ENCODE measurements at places on chromosomes 6 and 20.
A peak's percentile ranks its signal among the peaks of the same experiment; 100 is the strongest.

- peaks cover 32% of the 10 kb centered on the region for H3K4me1 ChIP-seq
- no peak for DNase-seq
- H3K27me3 ChIP-seq = no peaks in the 10 kb centered on the region
- peaks cover 27% of the 10 kb centered on the region for H3K36me3 ChIP-seq
- peak overlapping the region; percentile 63 for H3K27ac ChIP-seq
Measured at GRCh38 chr20:50195524-50196120, 5.0 kb downstream of the CEBPB start.

DNA sequence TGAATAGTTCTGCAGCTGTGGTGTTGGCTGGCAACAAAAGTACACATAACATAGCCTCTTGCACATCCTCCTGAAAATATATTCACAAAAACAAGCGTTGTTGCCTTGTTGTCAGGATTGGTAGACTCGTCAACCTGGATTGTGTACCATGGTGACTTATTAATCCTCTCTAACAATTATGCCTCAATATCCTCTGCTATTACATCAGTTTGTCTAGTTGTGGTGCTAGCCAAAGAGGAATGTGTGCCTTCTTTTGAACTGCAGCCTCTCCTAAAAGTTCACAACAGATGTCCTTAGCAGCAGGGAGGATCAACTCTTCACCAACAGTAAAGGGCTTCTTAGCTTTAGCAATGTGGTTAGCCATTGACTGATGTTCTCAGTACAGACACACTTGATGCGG is 3.6 kb upstream of the SF3B5 start:
- DNase-seq = no peak
- no peak overlapping the region for H3K4me3 ChIP-seq
- H3K4me1 ChIP-seq = peaks cover 17% of the 10 kb centered on the region
- H3K27ac ChIP-seq = no peak overlapping the region

- H3K4me3 ChIP-seq = no peak overlapping the region
- H3K27me3 ChIP-seq = peaks cover 11% of the 10 kb centered on the region
- no peaks in the 10 kb centered on the region for H3K4me1 ChIP-seq
- no peak for DNase-seq
Measured at GRCh38 chr6:43843097-43843645, 73.2 kb downstream of the VEGFA start.

DNA sequence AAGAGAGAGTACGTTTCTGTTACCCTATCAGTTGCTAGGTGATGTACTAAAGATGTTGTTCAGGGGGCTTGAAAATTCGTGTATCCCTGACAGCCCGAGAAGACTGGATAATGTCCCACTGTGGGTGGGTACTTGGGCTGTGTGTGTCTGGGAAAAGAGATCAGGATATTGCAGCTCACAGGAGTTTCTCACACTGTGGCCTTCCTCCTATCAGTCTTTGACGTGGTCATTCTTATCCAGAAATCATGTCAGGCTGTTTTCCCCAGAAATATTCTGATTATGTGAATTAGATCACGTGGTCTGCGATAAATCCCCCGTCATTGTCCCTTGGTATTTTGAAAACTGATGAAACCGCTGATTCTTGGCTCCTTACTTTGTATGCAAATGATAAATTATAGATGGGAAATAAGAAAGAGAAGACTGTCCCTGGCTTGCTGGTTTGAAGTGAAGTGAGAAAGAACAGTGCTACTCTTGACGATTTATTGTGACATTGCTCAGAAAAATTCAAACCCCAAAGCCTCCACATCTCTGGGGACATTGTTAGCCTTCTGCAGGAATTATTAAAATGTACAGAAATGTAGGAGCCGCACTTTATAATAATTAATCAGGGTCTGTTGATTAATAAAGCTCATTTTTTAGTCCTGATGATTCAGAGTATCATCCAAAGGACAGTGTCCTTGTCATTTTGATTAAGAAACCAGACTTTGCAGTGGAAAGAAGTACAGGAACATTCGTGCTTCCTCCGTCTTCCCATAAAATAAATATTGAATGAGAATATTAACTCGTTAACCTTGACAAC is 167.5 kb upstream of the TSHZ2 start:
- H3K27ac ChIP-seq = no peak overlapping the region
- H3K36me3 ChIP-seq = no peaks in the 10 kb centered on the region
- DNase-seq = no peak
- H3K4me3 ChIP-seq = no peak overlapping the region
- no peaks in the 10 kb centered on the region for H3K27me3 ChIP-seq

GRCh38 chr20:63090682-63091571 is 84.2 kb upstream of the BHLHE23 start:
- no peaks in the 10 kb centered on the region for H3K4me1 ChIP-seq
- no peak overlapping the region for H3K4me3 ChIP-seq
- no peaks in the 10 kb centered on the region for H3K27me3 ChIP-seq
- H3K27ac ChIP-seq = no peak overlapping the region
- H3K36me3 ChIP-seq = no peaks in the 10 kb centered on the region

GRCh38 chr6:36577301-36577700 is 16.9 kb upstream of the SRSF3 start:
- peaks cover 4% of the 10 kb centered on the region for H3K4me1 ChIP-seq
- H3K27ac ChIP-seq = no peak overlapping the region
- H3K4me3 ChIP-seq = no peak overlapping the region
- DNase-seq = no peak

- no peak overlapping the region for H3K4me3 ChIP-seq
- no peak overlapping the region for H3K27ac ChIP-seq
- H3K4me1 ChIP-seq = peaks cover 9% of the 10 kb centered on the region
- no peaks in the 10 kb centered on the region for H3K36me3 ChIP-seq
- H3K27me3 ChIP-seq = peaks cover 46% of the 10 kb centered on the region
Measured at GRCh38 chr6:10890151-10890550, 3.3 kb downstream of the SYCP2L start.

DNA sequence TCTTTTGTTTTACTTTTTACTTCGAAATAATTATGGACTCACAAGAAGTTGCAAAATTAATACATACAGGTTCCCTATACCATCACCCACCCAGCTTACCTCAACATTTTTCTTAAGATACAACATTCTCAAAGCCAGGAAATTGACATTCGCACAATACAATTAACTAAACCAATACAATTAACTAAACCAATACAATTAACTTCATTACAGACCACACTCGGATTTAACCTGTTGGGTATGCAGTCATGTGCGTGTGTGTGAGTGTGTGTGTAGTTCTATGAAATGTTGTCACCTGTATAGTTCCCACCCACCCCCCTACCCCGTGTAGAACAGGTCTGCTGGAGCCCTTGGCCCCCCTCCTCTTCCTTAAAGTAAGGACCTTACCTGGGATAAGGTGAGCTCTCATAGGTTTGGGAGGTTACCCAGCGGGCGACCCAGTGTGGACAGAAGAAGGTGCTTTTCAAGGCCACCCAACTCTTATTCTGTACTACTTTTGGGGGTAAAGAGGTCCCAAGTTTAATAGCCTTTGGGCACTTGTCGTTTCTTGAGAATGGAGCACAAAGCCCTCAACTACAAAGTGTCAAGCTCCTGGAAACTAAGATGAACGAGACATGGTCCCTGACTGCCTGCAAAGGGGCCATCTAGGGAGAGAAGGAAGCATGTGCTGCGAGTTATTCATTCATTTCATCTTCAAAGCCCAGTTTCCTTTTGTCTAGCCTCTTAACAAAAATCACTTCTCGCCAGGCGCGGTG is 544 bp upstream of the STK38 start:
- H3K36me3 ChIP-seq = peaks cover 24% of the 10 kb centered on the region
- DNase-seq = no peak
- peak overlapping the region; percentile 91 for H3K27ac ChIP-seq
- H3K4me3 ChIP-seq = peak overlapping the region; percentile 97
- peaks cover 42% of the 10 kb centered on the region for H3K4me1 ChIP-seq

DNA sequence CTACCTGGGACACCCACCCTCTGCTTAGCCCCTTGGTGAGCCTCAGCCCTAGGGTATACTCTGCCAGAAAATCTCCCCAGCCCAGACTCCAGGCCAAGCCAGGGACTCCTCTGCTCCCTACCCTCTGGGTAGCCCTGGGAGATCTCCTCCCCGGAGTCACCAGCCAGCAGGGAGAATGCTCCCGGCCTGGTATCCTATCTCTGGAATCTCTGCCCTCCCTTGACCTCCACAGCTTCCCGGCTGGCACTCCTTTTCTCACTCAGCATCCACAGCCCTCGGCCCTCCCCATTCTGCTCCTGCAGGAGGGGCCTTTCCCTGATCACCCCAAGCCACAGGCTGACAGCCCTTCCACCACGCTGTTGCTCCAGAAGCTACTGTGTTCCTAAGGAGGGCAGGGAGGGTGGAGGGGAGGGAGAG is 22.6 kb downstream of the NOL4L start:
- H3K36me3 ChIP-seq = no peaks in the 10 kb centered on the region
- no peak overlapping the region for H3K4me3 ChIP-seq
- H3K4me1 ChIP-seq = peaks cover 22% of the 10 kb centered on the region
- peak overlapping the region; percentile 43 for H3K27ac ChIP-seq

DNA sequence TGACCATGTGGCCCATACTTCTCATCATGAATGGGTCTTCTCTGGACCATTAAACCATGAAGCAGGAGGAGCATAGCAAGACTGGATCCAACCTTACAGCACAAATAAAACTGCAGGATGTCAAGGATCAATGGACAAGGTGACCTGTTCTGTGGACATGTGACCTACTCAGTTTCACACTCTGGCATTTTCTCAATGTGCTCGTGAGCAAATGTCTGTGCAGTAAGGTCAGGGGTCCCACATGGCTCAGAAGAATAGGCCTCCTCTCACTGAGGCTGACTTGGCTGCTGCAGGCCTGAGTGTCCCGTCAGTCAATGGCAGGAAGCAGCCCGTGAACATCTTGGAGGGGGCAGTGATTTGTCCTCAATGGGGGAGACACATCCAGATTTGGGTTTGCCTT is 60.2 kb upstream of the IL20RA start:
- H3K4me3 ChIP-seq = no peak overlapping the region
- DNase-seq = no peak
- peaks cover 6% of the 10 kb centered on the region for H3K27me3 ChIP-seq
- H3K27ac ChIP-seq = no peak overlapping the region
